ENCODE measurements at places on chromosomes 6 and 20.

GRCh38 chr20:15603978-15604805, 969.1 kb downstream of the KIF16B start:
- DNase-seq, result no peak

DNA sequence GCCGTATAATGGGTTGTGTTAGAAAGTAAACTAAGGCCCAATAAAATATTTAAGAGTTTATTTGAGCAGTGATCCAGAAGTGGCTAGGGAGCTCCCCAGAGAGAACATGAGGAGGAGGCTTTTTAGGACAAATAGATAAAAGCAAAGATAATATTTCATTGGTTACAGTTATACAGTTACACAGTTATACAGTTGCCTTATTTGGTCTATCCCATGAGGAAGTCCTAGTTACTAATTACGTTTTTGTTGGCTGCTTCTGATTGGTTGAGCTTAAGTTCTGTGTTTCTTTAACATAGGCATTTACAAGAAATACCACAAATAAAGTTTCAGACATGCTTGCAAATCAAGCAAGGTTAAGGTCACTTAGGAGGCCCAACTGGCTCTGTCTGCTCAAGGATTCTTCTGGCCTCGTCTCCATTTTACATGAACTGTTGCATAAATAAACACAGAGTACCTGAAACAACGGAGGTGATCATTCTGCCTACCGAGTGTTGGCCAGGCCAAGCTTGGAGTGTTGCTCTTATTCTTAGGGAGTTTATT, 7.0 kb downstream of the UBD start:
- DNase-seq, result peak; percentile 81

DNA sequence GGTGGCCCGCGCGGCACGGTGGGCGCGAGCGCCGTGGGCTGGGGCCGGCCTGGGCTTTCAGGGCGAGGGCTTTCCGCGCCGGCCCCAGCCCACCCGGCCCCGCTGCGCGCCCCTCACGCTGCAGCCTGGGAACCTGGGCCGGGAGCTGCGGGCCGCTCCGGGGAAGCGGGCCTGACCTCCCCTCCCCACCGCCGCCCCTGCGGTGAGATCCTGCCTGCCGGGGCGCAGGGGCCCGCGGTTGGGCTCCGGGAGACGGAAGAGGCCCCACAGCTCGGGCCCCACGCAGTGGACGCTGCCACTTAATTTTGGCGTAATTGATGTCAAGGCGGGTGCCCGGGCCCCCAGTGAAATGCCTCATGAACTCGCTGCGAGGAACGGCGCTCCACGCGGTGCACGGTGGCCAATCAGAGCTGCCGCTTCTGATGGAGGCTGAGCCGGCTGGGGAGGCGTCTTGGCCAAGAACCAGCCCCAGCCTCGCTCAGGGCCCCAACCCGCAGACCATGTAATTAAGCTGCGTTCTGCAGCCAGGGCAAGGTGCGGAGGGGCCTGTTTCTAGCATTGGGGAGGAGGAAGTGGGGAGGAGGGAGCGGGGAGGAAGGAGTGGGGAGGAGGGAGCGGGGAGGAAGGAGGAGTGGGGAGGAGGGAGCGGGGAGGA, 96.1 kb upstream of the BHLHE23 start:
- DNase-seq, result peak; percentile 4

DNA sequence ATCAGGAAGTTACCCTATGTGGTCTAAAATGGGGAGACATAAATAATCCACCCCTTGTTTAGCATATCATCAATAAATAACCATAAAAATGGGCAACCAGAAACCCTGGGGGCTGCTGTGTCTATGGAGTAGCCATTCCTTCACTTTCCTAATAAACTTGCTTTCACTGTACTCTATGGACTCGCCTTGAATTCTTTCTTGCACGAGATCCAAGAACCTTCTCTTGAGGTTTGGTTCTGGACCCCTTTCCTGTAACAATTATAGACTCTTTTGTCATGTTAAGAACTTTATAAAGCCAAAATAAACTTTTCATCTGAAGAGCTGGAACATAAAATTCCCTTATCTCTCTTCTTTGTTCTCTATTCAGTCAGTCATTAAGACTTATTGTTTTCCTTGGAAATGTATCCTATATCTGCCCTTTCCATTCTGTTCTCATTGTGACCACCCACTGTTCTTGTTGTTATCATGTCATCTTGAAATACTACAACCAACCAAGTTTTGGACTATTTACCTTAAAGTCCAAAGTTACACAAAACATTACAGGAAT, 29.3 kb upstream of the ZBTB24 start:
- no peak for DNase-seq

DNA sequence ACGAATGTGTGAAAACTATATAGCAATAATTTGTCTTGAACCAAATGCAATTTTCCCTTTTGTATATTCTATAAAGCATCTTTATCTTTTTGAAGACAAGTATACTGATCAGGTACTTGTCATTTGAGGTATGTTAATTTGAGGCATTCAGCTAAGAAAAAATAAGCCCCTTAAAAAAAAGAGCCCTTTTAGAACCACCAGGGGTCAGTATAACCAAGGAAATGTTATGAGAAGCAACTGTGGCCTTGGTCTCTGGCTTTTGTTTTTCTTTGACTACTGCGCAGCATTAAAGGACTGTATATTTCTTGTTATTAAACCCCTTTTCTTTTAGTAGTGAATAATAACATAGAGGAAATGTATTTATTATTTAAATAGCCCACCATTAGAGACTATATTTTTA, 43.1 kb downstream of the CD109 start:
- DNase-seq, result peak; percentile 80

DNA sequence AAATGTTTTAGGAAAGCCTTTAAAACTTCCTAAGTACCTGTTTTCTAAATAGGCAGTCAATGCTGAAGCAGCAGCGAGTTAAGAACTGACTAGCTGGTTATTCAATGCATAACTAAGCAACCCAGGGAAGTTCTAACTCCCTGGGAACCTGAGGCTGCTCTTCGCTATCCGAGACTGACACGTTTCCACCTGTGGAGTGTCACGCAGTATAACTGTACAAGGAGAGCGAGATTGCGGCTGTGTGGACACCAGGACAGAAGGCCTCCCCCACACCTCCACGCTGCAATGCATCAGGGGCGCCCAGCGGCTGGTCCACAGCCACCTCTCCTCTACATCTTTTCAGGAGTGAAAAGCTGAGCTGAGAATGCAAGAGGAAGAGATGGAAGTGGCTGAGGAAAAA, 8.0 kb downstream of the PXDC1 start:
- DNase-seq, result no peak

DNA sequence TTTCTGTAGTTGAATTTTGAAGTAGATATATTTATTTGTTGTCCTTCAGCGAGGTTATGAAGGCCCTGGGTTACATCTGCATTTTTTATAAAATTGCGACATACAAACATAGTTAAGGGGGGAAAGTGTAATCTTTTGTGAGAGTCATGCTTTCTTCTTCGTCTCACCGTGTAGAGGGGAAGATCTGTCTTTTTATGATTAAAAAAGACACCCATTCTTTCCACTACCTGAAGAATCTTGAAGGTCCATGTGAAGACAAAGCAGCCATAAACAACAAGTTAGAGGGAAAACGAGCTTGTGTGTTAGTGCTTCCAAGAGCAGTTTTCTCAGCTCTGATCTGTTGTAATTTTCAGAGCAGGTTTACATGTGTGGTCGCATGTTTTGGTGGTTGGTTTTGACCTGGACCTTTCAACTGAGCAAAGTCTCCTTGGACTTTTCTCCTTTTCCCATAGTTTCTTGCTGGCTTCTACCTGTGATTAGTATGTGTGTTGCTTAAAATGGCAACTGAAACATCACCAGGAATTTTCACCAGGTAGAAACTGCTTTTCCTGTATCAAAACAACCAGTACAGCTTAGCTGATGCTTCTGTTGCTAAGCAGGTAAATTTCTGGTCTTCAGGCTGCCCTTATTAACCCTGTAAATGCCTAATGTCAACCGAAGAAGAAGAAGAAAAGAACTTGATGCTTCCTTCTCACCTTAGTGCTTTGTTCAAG, 37.3 kb downstream of the RREB1 start:
- peak; percentile 45 for DNase-seq

GRCh38 chr6:168394606-168395005, 46.4 kb upstream of the SMOC2 start:
- no peak for DNase-seq

DNA sequence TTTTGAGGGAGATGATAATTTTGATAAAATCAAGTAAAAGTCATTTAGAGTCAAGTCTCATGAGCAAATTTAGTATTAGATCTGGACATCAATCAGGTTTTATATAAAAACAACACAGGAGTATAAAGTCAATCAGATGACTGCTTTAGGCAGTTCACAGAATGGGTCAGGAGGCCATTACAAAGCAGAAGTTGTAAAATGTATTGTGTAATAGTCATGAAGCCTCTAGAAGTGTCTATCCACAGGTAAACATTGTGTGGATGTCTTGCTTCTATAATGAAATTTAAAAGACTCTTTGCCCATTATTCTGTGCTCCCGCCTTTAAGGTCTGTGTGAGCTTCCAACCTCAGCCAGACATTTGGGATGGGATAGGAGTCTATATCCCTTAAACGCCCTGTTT, 28.8 kb downstream of the MAP7 start:
- no peak for DNase-seq

GRCh38 chr20:16472045-16472872, 101.0 kb downstream of the KIF16B start:
- DNase-seq, result no peak

DNA sequence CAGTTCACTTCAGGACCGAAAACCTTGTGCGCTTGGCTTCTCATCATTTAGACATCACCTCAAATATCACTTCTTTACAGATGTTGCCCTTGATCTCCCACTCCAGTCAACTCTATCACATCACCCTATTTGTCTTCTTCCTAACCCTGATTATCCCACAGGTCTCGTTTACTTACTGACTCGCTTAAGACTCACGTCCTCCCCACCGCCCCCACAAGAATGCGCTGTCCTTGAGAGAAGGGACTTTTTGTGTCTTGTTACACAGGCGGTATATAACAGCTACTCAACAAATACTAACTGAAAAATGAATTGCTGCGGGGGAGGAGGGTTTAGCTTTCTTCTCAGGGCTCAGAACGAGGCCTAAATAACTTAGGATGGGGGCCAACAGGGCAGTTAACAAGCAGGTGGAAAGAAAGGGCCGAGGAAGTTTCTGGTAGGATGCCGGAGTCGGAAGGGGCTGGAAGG, 527 bp downstream of the TOMM34 start:
- DNase-seq, result peak; percentile 47

- peak; percentile 57 for DNase-seq
These were observed 11.5 kb downstream of the ADGRG6 start for GRCh38 chr6:142313284-142313683.

GRCh38 chr6:158060455-158061360, 79.0 kb downstream of the SYNJ2 start:
- DNase-seq, result peak; percentile 93

DNA sequence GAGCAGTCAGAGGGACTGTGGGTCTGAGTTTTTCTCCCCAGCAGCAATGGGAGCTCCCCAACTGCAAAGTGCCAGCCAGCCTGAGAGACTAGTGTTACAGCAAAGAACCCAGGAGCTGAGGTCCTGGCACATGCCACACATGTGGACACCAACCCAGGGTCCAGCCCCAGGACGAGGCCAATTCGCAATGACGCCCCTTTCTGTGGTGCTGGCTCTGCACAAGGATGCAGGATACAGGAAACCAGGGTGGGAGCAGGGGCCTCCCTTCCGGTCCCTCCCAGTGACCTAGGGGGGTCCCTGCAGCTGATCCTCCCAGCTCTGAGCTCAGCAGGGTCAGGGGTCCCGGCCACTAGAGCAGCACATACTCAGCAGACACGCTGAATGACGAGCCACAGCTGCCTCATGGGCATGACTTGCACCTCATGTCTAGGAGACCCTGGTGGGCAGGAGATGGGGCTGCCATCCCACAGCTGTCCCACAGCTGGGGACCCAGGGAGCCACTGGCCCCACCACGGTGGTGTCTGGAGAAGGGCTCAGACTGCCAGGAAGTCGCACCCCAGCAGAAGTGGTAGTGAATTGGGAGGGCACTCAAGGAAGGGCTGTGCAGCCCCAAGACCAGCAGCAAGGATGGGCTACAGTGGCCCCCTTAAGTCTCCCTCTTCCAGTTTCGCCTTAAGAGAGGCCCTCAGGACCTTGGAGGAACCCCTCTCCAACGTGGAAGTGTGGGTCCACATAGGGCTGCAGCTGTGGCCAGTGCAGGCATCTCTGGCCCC, 3.6 kb downstream of the ARFRP1 start:
- DNase-seq, result no peak

DNA sequence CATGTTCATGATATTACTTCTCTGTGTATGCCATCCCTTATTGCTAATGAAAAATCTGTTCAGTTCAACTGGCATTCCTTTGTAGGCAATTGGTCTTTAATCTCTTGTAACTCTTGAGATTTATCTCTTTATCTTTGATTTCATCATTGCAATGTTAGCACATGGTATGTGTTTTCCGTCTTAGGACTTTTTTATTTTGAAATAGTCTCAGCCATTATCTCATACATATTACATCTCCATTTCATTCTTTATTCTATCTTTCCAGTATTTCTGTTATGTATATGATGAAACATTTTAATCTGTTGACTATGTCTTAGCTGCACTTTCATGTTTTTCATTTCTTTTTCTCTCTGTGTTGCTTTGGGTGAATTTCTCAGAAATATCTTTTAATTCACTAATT, 58.1 kb downstream of the VSTM2L start:
- DNase-seq, result no peak
